GM13976 (cell line): ENCODE measurements at places on chromosomes 13 and 19.

- DNase-seq, result no peak
These were observed 53.5 kb upstream of the MED4 start for GRCh38 chr13:48148454-48148853.

- no peak for DNase-seq
These were observed 44.3 kb downstream of the ZNF585A start for GRCh38 chr19:37127999-37128820.

- DNase-seq, result no peak
These were observed 564.1 kb downstream of the PCDH9 start for GRCh38 chr13:66665991-66666390.

GRCh38 chr19:44476559-44477408 lies 23.5 kb downstream of the ZNF180 start:
- DNase-seq, result no peak

GRCh38 chr19:5503598-5503997 lies 48.4 kb downstream of the ZNRF4 start:
- no peak for DNase-seq

DNA sequence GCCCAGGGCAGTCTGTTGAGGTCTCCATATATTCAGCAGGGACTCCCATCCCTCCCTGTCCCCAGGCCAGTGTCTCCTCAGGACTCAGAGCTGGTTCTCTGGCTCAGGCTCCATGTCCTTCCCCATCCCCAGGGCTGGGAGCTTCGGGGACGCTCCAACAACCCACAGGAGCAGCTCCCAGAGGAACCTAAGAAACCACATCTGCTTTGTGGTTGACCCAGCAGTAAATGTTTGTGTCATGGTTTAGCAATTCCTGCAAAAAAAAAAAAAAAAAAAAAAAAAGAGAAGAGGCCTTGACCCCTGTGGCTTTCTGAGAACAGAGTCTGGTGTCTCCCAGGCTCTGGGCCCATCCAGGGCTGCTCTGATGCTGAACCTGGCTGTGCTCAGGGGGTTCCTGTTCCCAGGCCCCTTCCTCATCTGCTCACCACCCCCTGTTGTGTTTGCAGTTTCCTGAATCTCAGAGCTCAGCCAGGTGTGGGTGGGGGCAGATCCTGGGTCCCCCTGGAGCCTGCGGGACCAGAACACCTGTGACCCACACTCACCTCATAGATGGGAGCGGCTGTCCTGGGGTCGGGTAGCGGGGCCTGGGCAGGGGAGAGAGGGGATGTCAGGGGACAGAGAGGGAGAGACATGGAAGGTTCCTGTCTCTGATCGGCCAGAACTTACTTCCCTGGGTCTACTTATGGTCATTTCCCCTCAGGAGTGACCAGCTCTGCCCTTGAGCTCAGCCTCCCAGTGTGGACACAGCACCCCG lies 25.2 kb upstream of the CEACAM1 start:
- DNase-seq, result no peak

DNA sequence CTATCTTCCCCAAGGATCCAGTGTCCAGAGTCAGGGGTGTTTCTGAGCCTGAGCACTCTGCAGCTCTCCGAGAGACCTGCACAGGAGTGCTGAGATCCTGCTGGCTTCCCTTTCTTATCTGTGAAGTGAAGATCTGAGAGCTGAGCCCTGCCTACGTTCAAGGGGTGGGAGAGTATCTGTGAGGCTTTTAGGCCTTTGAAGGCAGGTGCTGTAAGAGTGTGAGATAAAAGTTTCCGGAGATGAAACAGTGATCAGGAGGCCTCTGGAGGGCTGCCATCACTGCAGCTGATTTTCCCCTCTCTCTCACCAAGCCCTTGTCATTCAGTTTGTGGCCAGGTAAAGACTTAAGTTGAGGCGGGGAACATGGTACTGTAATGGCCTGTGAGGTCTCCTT lies 83.1 kb downstream of the AKAP11 start:
- peak; percentile 42 for DNase-seq

DNA sequence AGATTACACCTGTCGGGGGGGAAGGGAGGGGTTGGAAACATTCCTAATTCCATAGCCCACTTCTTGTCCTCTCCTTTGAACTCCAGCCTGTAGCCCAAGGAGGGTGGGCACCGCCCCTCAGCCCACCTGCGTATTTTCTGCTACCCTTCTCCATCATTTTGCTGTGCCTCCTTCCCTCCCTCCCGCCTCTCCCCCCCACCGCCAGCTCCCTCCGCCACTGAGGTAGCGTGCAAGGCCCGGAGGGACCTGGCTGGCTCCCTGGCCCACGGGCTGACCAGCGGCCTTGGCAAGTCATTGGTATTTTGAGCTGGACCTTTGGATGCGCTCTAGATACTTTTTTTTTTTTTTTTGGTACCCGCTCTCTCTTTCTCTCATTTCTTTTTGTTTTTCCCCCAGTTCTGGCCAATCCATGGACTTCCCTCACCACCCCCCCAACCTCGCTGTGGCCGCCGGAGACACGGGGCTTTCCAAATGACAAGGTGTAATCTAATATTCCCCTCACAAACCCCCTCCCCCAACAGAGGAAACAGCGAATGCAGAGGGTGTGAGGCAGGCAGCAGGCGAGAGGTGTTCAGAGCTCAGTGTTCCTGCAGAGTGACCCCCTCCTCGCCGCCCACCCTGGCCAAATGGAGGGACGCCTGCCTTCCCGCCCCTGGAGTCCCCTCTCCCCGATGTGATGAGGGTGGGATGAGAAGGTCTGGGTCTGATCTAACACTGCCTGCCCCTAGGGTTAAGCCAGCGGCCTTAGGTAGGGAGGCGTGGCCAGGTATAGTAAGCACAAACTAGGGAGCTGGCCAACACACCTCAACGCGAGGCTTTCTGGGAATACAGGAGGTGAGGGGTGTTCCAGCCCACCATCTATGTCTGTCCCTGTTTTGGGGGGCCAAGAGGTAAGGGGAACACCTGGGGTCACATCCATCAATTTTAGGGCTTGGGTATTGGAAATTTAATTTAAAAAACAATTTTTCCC lies 89.2 kb downstream of the PTPRS start:
- DNase-seq, result no peak

- no peak for DNase-seq
These were observed 307.9 kb downstream of the HS6ST3 start for GRCh38 chr13:96397807-96398206.

GRCh38 chr19:52200044-52200443 lies 10.2 kb downstream of the PPP2R1A start:
- DNase-seq, result no peak

DNA sequence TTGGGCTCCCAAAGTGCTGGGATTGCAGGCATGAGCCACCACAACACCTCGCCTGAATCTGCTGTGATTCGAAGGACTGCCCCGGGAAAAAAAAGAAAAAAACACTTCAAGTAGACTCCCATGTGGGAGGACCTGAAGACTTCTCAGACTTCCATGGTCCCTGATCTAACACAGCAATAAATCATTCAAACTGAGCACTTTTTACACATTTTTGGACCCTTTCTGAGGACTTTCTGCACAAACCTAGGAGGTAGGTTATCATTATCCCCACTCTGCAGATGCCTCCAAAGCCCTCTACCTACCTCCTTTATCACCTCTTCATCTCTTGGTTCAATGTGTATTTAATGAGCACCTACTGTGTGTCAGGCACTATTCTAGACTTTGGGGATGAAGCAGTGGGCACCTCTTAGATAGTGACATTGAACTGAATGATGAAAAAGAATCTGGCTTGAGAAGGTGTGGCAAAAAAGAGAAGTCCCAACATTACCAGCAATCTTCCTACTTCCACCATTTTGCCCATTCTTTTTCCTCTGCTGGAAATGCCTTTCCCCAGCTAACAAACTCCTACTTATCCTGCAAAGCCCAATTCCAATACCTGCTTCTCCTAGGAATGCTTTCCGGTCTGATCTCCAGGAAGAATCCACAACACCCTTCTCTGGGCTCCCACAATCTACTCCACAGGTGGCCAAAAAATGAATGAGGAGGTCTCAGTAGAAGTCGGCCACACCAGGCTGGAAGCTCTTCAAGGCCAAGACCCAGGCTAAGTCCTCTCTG lies 1.6 kb upstream of the CLPP start:
- DNase-seq, result no peak

DNA sequence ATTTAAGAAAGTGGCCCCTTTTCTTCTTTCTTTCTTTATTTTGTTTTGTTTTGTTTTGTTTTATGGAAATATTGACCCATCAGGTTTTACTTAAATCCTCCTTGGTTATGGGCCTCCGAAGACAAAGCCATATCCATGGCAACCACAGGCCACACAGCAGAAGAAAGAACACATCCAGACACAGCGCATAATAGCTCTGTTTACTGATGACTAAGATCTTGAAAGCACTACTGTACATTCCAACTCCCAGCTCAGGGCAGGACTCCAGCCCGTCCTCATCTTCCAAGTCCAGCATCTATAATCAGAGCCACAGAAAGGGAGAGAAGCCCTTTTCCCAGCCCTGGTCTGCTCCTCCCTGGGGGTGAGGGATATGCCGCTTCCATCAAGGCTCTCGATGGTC lies 84.3 kb downstream of the NUFIP1 start:
- no peak for DNase-seq

- DNase-seq, result no peak
These were observed 4.3 kb upstream of the C19orf25 start for GRCh38 chr19:1483131-1483978.

DNA sequence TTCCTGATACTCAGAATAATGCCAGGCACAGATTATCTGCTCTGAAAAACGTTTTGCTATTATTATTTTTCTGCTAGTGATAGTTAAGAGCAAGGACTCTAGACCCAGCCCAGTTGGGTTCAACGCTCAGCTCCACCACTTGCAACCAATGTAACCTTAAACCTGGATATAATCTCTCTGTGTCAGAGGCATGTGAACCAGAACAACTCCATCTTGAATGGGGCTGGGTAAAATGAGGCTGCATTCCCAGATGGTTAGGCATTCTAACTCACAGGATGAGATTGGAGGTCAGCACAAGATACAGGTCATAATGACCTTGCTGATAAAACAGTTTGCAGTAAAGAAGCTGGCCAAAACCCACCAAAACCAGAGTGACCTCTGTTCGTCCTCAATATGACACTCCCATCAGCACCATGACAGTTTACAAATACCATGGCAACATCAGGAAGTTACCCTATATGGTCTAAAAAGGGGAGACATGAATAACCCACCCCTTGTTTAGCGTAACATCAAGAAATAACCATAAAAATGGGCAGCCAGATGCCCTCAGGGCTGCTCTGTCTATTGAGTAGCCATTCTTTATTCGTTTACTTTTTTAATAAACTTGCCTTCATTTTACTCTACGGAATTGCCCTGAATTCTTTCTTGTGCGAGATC lies 13.6 kb downstream of the FAM187B start:
- no peak for DNase-seq

DNA sequence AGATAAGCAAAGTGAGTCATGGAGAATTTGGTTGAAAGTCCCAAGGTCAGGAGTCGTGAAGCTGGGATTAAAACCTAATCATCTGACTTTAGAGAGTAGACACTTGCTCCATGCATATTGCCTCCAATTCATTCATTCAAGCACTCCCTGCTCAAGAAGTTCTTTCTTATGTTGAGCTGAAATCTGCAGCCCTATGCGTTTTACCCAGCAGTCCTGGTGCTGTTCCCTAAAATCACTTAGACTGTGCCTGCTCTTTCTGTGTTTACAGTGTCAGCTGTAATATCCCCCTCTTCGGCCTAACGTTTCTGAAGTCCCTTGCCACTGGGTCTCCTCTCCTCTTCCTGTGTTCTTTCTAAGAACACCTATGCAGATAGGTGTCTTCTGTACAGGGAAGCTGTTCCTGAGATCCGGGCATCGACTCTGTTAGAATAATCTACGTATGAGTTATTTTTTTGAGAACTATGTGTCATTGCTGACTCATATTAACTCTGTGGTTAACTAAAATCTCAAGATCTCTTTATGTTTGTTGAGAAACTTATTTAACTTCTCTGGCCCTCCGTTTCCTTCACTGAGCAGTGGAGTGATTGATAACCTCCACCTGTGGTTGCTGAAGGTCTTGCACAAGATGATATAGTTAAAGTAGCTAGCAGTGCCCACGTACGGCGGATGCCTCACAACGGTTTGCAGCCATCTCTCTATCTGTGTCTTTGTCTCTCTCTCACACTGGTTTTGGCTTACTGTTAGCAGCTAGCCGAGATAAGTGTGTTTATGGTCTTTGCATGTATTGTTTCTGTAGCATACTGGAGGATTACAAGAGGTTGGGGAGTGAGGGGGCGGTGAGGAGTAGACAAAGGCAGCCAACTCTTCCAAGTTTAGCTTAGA lies 4.7 kb downstream of the ALOX5AP start:
- DNase-seq, result peak; percentile 60
